Activated naive CD4-positive, alpha-beta T cell (primary cell): ENCODE measurements at places on chromosomes 11 and 22.

DNA sequence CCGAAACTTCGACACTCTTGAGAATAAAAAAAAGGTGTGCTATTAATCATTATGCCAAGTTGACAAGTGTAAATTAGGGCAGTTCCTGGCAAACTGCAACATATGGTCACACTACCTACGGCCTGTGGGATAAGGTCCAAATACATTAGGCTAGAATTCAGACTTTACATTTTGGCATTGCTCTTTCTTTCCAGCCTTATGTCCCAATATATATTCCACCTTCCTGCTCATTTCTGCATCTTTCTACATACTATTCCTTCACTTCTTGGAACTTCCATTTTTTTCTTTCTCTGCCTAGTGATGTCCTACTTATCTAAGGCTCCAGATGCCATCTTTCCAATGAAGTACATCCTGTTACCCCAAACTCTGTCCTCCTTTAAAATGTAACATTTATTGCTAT lies 577.2 kb downstream of the LRRC4C start:
- no peak for DNase-seq

- no peak for DNase-seq
These were observed 187.5 kb downstream of the CADM1 start for GRCh38 chr11:115316696-115317095.

DNA sequence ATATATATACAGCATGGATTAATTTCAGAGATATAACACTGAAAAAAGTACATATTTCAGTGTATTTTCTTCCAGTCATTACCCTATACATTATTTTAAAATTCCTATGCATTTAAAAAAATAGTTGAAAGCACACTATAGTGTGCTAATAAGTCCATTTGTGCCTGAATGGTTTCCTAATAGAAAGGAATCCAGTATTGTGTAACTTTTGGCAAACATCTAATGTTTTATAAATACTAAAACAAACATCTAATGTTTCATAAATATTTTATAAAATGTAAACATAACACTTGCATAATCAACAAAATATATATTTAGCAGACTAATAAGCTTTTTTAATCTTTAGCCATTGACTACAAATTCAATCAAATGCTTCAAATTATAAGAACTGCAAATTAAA lies 126.6 kb upstream of the FIBIN start:
- DNase-seq, result no peak

DNA sequence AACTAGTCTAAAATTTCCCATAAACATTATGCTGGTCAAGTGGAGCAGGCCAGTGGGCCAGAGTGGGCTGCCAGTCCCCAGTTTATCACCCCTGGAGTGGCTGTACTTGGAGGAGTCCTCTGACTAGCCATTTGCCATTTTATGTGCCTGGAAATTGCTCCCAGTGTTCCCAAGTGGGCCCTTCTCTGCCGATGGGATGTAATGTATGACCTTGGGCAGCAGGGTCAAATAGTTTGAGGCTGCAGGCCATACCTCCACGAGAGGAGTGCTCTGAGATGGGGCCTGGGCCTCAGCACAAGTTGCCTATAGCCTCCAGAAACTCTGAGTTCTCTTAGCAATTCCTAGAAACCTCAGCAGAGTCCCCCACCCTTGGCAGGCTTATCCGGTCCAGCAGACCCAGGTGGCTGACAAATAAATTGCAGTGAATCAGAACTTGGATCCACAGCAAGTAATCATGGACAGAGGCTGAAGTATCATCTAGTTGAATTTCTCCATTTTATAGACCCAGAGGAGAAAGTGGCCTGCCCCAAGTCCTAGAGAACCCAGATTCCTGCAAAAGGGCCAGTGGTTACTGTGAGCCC lies 17.8 kb upstream of the PATZ1 start:
- no peak for DNase-seq

GRCh38 chr22:46763051-46763705 lies 728 bp downstream of the TBC1D22A start:
- peak; percentile 14 for DNase-seq

- no peak for DNase-seq
These were observed 100.2 kb downstream of the SYN3 start for GRCh38 chr22:32958001-32958400.

GRCh38 chr22:48520884-48521588 lies 1306.6 kb downstream of the BRD1 start:
- no peak for DNase-seq

DNA sequence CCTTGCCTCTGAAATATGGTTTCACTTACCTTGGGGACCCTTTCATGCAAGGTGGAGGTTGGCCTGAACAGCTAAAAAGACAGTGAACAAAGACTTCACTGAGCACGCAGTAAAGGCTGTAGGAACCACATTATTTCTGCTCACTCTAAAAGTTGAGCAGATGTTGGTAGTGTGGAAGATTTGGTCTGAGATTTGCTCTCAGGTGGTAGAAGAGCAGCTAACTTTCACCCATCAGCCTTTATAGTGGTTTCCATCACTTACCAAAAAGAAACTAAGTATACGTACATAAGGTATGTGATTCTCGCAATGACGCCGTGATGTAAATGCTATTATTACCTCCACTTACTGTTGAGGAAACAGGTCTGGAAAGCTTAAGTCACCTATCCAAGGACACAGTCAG lies 47.3 kb downstream of the PRR5L start:
- DNase-seq, result no peak

DNA sequence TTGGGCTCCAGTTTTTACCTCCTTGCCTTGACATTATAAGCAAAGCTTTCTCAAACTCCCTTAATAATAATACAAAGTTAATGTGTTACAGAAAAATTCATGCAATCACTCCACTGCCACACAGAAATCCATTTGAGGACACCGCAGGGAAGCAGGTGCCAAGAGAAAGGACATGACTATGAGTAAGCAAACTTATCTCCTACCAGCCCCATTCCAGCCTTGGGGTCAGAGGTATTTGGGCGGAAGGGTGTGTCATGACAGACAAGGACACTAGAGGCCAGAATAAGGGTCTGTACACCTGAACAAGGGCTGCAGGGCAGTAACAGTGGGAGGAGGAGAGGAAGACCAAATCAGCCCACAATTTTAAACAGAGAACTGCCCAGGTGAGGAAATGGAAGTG lies 5.9 kb downstream of the GNG3 start:
- DNase-seq, result no peak

DNA sequence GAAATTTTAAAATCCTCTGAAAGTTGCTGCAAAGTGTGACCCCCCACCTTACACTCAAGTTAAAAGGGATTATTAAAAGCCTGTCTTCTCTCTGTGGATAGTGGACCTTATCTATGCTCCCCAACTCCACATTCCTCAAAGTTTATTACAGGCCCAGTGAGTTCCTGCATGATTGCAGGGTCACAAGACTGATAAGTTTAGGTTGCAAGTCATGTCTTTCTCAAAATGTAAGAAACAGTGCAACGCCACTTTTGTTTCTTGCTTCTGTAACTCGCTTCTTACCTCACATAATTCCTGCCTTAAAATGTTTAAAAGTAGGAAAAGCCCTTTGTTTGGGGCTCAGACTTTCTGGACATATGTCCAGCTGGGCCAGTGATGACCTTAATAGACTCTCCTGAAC lies 38.4 kb upstream of the GLYAT start:
- DNase-seq, result no peak

- DNase-seq, result no peak
These were observed 33.4 kb downstream of the INSC start for GRCh38 chr11:15148169-15148568.

GRCh38 chr11:134330611-134331353 lies 1.0 kb upstream of the GLB1L2 start:
- no peak for DNase-seq

GRCh38 chr22:29609139-29609538 lies 5.7 kb downstream of the NF2 start:
- no peak for DNase-seq

- peak; percentile 61 for DNase-seq
These were observed 58.3 kb downstream of the MYH9 start for GRCh38 chr22:36329254-36330078.

DNA sequence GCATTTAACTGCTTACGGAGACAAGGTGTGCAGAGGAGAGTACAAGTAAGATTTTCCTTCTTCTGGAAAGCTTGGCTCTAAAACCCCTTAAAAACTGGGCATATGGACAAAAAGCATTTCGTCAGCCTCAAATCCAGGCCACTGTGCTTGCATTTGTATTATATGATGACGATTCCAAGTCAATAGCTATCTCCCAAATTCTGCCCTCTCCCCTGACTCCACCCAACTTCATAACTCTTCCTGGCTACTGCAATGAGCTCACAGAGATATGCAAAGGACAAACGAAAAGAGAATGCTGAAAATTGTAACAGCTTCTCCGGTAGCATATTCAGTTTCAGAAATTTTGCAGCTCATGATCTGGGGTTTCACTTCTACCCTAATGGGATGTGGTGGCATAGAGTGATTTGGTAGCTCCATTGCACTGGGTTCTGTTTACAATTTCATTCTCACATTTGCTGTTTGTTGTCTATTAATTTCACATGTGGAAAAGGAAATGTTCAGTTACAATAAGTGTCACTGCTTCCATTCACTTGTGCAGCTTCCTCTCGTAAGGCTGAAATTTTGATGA lies 45.6 kb upstream of the CHRM4 start:
- DNase-seq, result no peak

DNA sequence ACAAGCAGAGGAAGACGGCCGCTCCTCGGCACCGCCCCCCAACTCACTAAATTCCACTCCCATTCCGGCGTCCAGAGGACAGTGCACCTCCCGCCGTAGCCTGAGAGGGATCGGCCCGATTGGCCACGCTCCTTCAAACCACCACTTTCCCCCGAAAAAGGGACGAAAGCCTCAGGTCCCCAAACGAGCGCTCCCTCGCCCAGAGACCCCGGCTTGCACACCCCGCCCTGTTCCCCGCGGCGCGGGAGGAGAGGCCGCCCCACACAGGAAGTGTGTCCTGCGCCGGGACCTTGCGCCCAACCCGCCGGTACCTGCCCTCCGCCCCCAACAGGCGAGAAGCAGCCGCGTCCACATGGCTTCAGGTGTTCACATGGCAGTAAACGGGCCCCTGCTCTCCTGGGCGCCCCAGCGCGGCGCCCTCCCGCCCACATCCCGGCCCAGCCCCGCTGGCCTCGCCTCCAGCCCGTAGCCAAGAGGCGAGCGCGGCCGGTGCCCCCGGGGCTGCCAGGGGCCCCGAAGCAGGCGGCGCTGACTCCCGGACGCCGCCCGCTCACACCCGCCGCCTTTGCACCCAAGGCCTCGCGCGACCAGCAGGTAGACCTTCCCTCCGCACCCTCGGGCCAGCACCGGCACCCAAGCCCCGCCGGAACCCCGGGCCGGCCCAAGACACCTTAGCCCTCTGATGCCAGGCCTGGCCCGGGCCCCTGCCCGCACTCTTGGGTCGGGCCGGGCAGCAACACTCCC lies 849 bp downstream of the TCF20 start:
- DNase-seq, result peak; percentile 66

DNA sequence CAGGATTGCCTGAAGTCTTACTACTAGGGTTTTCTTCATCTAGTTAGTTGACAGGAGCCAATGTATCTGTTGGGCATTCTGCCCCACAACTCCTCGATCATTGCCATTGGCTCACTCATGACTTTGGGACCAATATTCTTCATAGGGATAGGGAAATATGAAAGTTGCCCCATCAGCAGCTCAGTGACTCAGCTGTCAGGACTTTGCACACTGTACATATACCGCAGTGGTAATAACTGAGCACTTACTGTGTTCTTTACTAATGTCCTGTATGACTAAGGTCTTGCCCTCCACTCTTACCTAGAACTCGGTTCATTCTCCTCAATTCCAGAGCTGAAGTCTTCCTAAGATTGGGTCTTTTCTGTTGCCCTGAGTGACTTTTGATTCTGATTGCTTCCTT lies 46.8 kb upstream of the PGR start:
- no peak for DNase-seq

DNA sequence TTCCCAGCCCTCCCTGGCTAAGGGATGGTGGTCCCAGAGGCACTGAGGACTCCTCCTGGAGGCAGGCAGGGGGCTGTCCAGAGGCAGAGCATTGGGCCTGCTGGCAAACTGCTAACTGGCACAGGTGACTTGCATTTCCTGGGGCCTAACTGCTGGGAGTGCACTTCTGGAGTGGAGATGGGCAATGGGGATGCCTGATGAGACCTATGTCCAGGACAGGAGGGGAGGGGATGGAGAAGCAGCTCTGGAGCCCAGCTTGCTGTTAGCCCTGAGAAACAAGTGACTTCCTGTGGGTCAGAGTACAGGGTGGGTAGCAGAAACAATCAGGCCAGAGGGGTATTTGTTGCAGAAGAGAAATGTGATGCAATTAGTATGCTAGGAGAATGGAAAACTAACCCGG lies 253.2 kb downstream of the ST3GAL4 start:
- DNase-seq, result no peak

DNA sequence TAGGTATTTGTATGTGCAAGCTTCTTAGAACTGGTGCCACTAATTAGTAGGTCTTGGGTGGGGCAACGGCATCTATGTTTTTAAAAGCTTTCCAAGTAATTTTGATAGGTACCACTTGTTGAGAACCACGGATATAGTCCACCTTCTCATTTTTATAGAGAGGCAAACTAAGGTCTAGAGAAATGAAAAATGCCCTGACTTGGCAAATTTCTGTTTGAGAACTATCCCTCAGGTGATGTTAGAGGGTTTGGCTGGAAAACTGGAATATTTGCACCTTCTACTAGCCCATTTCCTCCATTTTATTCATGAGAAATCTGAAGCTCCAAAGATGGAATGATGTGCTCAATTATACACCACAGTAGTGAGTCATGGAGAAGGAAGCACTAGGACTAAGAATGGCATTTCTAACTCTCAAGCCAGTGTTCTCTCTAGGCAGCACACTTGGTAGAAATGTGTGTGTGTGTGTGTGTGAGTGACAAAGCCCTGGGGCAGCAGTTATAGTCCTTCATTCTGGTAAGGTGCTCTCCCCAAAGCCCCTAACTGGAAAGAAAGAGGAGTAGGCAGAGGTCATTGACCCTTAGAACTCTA lies 1.8 kb upstream of the TMEM86A start:
- no peak for DNase-seq

DNA sequence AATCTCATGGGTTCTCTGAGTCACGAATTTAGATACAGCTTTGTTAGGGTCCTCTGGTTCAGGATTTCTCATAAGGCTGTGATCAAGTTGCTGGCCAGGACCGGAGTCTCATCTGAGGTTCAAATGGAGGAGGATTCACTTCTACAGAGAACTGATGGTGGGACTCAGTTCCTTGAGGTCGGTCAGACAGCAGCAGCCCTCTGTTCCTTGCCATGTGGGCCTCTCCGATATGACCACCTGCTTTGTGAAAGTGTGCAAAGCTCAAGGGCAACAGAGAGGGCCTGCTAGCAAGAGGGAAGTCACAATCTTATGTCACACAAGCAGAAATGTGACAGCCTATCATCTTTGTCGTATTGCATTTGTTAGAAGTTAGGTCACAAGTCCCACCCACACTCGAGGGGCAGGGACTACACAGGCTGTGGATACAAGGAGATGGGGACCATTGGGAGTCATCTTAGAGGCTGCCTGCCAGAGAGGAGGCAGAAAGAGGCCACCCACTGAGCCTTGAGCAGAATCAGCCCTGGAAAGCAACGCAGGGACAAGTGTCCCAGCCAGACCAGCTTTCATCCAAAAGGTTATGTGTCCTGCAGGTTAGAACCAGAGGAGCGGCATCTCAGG lies 34.5 kb downstream of the RPUSD4 start:
- DNase-seq, result no peak
